ENCODE measurements at places on chromosomes 2 and 18.

- DNase-seq = no peak
Observed at GRCh38 chr2:55771612-55772011, 78.0 kb upstream of the PNPT1 start.

DNA sequence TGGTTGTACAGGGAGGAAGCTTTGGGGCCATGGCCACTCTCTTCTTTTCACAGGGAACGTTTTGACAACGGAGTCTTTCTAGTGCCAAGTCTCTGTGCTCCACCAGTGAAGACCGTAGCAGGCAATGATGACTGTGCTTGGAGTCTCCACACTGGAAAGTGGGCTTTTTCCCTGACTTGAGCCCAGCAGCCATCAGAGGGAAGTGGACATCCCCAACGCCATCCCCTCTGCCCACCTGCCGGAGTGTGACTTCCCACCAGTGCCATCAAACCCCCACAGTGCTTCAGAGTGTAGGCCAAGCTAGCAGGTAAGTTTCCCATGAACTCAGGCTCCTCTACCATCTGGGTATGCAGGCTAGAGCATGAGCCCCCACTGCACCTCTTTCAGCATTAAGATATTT is 78.7 kb downstream of the APOB start:
- DNase-seq = no peak

- no peak for DNase-seq
Observed at GRCh38 chr2:241558532-241559322, at the start of gene BOK. TSS of gene BOK (plus strand) at chr2:241558745. CDS start at chr2:241559484, 739 bp downstream.

- no peak for DNase-seq
Observed at GRCh38 chr2:33441235-33441810, 35.1 kb upstream of the RASGRP3 start.

- no peak for DNase-seq
Observed at GRCh38 chr2:229520691-229521096, 193.7 kb downstream of the DNER start.

- DNase-seq = no peak
Observed at GRCh38 chr18:3596637-3597384, 146.8 kb downstream of the TGIF1 start.

DNA sequence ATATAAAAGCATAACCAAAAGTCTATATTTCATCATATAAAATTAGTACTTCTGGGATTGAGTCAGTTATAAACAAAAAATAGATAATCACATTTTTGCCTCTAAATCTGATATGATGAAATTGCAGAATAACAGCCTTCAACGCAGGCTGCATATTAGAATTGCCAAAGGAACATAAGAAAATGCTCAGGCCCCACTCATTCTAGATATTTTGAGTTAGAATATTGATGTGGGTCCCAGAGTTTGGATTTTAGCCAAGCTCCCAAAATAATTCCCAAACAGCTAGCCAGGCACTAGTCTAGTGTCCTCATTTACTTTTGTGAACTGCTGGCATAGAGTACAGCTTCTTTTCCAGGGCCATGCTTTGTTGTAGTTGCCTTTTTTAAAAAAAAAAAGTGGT is 63.5 kb downstream of the ZDBF2 start:
- DNase-seq = no peak

DNA sequence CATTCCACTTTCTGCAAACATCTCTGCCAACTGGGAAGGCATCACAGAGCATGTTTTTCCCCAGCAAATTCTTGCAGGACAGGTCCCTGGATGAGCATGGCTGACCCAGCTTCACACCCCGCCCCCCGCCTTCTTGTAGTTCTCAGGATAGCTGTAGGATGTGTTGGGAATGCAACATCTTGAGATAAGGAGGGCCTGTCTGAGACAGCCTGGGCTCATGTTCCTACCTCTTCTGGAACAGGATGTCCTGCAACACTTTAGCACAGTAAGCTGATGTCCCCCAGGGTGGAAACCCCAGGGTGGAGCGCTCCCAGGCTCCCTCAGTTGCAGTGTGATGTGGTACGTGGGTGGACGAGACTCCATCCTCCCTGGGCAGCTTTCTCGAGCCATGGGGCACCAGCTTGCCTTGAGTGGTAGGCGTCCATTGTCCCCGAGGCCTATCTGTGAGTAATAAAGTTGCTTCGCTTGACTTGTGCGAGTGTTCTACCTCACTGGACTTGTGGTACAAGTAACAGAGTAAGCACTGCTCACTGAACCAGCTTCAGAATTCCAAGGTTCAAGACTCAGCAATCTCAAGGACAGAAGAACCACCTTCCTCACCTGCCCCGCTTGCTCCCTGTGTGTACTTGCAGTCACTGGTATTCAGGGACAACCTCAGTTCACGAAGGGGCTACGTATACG is 48.6 kb downstream of the EMX1 start:
- no peak for DNase-seq

DNA sequence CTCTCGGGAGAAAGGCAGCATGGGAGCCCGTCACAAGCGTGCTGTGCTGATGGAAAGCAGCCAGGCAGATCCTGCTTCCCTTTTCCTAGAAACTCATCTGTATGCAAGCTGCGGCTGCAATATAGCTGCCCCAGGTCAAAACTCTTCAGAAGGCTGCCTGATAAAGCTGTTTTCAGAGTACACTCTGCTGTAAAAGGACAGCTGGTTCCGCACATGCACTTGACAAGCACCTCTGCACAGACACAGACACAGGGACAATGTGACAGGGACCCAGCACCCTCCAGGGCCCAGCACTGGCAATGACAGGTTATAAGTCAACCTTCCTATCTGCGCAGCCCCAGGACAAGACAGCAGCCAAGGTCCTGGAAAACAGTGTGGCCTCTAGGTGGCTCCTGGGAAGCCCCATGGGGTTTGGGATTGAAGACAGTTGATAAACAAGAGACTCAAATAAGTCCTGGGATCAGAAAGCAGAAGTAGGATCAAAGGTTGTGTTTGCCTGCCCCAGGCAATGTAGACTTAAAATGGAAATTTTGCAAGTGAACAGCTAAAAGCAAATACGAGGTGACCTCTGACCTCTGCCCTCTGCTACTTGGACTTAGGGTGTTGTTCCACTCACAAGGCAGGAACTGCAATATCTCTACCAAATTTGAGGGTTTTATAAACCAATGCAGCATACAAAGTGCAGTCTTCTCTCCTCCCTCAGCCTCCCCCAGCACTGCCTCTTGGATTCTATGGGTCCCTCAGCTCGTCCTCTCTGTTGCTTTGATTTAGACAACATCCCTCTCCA is 16.9 kb downstream of the SLC66A2 start:
- no peak for DNase-seq

GRCh38 chr2:239394346-239394945 is 6.4 kb downstream of the HDAC4 start:
- DNase-seq = no peak

DNA sequence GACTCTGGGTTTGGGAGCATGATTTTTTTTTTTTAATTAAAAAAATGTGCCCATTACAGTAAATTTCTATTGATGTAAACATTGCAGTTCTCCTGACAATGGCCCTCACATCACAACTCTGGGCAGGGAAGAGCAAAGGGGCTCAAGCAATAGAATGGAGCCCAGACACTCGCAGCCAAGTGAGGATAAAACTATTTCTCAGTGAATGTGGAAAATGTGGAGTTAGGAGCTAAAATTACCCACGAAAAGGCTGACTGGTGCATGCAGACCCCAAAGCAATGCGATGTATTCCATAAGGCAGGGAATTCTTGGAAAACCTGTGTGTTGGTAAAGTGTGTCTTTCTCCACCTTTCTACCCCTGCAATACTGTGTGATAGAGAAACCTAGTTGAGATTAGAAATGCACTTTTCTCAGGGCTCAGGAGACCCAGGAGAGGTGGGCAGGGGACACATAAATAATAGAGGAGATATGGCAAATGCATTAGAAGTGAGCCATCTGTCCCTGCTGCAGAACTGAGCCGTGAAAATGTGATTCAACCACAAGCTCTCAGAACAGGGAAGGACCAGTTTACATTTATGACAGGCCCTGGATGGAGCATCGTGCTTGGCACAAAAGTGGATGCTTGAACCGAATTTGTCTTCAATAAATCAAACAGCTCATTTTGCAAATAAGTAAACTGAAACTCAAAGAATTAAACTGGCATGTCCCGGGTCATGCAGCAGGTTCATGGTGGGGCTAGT is 100.1 kb downstream of the MYCN start:
- DNase-seq = no peak

GRCh38 chr18:986051-986450 is 81.4 kb downstream of the ADCYAP1 start:
- no peak for DNase-seq
